CD4-positive, alpha-beta T cell treated with Interleukin-15 for 1 hour (primary cell): ENCODE measurements at places on chromosomes 3 and 15.
A peak's percentile ranks its signal among the peaks of the same experiment; 100 is the strongest.

GRCh38 chr15:78242128-78242527 is 7.8 kb upstream of the ACSBG1 start:
- DNase-seq, result no peak

DNA sequence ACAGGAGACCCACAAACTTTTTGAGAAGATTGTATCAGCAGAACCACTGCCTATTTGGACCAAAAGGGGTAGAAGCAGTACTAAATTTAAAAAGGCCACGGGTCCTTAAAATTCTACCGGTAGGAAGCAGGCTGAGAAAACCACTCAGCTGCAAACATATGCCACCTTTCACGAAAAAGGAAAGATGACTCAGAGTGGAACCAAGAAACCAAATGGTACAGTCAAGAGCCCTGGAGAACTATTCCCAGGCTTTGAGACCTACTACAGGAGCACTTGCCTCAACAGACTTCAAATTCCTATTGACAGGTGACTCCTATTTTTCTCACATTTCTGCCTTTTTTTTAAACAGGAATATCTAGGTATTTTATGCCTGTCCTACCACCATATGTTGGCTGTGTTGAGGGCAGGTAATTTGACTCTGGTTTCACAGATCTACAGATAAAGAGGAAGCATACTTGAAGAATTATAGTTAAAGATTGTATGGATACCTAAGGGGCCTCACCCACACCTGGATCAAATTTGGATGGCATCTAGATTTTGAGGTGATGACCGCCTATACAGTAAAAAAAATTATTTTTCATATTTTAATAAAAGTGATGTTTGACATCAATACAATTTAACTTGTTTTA is 10.1 kb downstream of the GOLIM4 start:
- no peak for DNase-seq

- DNase-seq, result no peak
Measured at GRCh38 chr3:55426486-55426885, 60.6 kb downstream of the WNT5A start.

GRCh38 chr3:98325055-98325454 is 28.6 kb upstream of the OR5K4 start:
- DNase-seq, result no peak

DNA sequence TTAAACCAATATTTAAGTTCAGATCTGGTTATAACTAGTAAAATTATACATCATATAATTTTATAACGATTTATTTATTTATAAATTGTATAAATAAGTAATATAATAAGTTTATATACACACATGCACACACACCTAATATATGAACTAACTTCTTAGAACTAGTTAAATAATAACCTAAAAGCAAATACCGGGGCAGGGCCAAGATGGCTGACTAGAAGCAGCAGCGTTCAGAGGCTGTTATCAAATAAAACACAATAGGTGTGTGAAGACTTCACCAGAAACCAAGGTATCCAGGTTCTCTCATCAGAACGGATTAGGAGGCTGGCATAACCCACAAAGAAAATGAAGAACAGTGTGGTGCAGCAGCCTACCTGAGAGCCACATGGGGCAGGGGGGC is 653.6 kb upstream of the CBLB start:
- DNase-seq, result no peak

DNA sequence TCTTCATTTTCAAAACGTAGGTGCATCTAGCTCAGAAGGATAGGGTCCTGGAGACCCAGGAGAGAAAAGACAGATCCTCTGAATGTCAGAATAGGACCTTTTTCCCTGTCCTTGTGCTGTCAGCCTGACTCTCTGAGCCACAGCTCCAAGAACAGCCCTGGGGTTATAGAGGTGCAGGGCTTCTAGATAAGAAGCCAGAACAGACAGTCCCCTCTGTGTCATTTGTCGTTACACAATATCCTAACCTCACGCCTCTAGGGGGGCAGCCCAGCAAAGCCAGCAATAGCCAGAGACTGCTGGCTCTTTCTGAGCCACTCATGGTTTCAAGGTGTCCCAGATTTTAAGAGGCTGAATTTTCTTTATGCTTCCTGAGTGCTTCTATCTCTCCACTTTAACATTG is 153.2 kb upstream of the THBS1 start:
- no peak for DNase-seq

DNA sequence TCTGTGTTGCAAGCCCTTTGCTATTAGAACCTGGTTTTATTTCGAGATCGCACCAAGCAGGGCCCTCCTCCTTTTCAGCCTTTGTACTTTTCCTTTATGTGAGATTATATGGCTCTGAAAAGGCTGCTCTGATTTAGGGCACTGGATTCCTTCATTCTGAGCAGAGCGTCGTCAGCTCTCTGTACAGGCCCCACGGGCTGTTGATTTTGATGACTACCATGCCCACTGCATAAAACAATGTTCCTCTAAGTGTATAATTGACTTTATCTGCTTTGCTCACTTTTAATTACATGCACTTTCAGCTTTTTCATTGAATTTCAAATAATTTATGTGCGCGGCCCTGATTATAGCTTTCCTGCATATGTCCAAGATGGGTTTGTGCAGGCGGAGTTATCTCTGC is 4.4 kb upstream of the PSMD6 start:
- DNase-seq, result no peak

- peak; percentile 21 for DNase-seq
Measured at GRCh38 chr3:108489776-108490175, 20.6 kb downstream of the MYH15 start.

- DNase-seq, result no peak
Measured at GRCh38 chr3:180467177-180467576, 134.8 kb upstream of the TTC14 start.

DNA sequence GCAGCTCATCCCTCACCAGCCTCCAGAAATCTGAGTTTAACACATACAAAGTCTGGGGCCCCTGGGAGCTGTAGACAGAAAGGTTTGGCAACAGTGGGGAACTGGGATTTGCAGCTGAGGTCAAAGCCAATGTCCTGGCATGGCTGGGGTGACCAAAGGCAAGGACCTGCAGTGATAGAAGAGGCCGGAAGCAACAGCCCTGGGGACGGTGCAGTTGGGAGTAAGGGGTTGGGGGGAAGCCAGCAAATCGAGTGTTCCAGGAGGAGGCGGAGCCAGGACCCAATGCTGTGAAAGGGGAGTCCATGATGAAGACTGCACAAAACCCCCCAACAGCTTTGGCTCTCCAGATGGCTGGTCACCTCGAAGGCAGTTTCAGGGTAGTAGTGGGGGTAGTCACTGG is 74.1 kb upstream of the SPATA12 start:
- DNase-seq, result no peak

- DNase-seq, result no peak
Measured at GRCh38 chr3:133894353-133895207, 1.1 kb downstream of the RAB6B start.

DNA sequence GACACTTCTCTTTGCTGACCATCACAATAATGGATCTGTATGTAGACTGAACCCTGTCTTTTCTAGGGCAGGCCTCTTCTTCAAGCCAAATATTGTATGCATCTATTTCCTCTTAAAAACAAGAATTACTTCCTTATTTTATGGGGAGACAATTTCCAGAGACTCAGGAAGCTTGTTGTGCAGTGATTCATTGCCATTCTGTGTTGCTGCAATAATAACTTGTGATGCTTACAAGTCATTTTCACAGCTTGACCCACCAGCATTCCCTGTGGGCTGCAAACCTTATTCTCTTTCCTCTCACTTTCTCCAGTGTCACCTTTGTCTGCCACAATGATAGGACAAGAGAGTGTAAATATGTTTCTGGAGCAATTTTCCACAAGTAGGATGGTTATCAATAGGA is 276.7 kb upstream of the SGO1 start:
- no peak for DNase-seq

GRCh38 chr3:169147238-169148008 is 516.1 kb downstream of the MECOM start:
- DNase-seq, result no peak

- DNase-seq, result peak; percentile 89
Measured at GRCh38 chr15:90838139-90838538, 30.2 kb upstream of the FURIN start.

DNA sequence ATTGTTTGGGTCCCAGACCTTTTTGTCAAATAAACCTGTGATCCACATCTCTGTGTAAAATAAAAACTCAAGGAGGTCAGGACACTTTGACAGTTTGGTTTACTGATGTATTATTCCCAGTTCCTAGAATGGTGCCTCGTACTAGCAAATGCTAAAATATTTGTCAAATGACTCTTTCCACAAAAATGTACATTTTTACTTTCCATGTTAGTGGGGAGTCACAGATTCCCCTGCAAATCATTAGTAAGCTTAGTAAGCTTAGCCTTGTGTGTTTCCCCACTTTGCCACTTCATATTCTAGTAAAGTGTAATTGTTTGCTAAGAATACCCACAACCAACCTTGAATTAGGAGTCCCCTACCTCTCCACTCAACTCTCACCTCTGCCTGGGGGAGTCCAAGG is 2.4 kb upstream of the MAGI1 start:
- no peak for DNase-seq

DNA sequence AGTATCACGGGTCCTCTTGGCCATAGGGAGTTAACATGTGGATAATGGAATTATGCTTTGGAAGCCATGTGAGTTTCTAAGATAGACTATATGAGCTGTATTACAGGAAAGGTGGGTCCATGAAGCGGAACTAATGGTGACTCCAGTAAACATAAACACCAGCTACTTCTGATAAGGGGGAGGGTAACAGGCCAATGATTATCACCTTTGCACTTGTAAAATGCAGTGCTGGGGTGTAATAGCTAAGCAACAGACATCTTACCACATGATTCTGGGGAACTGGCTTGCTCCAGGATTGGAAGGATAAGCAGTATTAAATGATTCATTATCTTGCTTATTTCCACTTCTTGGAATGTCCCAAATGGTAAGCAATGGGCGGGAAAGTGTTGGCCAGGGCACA is 61.4 kb upstream of the CD47 start:
- DNase-seq, result no peak

GRCh38 chr3:183275418-183275817 is 22.4 kb downstream of the B3GNT5 start:
- DNase-seq, result no peak

- DNase-seq, result no peak
Measured at GRCh38 chr15:51160484-51160883, 65.8 kb upstream of the TNFAIP8L3 start.

DNA sequence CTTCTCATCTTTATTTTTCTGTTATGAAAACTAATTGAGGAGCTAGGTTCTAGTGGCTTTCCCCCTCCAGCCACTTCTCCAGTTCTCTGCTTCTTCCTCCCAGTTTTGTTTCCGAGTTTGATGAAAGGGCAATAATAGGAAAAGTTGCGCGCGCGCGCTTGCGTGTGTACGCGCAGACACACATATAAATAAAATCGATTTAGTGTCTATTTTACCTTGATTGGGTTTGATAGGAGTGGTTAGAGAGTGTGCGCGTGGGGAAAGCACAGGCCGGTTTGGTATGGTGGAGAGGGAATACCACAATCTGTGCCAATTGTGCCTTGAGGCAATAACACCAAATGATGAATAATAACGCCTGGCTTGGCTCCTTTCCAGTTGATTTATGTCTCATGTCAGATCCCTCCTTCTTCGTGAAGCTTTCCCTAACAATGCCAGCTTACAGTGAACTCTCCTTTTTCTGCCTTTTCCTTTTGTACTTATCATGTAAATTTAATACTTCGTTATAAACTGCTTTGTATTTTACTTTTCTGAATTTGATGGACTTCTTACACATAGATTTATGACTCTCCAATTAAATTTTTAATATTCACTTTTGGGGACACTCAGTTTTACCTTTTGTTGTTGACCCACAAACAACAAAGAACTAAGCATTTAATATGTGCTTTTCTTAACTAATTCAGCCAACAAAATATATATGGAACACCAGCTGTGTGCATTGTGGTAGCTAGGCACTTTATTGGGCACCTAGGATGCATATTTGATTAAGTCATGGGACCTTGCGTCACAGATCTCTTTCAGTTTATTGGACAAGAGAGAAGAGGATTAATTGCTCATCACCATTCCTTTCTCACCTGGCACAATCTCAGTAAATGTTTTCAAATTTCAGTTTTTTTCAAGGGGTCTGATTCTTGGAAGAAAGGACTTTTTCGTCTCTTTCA is 1.7 kb downstream of the TIPARP start:
- peak; percentile 24 for DNase-seq

DNA sequence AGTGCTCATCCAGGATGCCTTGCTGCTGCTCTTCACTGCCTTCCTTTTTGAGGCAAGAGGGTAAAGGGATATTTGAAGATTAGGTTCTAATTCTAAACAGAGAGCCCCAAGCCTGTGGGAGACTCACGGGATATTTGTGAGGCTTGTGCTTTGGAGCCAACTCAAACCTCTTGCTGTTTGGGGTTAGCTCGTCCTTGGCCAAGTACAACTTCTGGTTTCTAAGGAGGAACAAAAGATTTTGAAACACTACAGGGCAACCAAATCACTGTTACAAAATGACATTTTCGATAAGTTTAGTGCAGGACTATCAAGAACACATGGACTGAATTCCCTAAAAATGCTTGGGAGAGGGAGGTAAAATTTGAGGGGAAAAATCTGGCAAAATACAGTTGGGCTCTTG is 190.2 kb downstream of the RORA start:
- DNase-seq, result no peak

DNA sequence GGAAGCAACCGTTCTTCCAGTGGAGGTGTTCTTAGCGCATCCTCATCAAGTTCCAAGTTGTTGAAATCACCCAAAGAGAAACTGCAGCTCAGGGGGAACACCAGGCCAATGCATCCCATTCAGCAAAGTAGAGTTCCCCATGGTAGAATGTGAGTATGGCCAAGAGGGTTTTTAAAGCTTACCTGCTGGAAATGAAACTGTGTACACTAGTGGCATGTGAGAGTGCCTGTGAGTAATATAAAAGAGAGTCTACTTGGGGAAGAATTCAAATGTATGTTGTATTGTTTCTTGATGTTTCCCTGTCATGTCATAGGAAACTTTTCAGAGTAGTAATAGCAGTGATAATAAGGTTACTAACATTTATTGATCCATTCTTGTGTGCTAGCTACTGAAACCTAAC is 43.3 kb downstream of the PSMD6 start:
- DNase-seq, result no peak

DNA sequence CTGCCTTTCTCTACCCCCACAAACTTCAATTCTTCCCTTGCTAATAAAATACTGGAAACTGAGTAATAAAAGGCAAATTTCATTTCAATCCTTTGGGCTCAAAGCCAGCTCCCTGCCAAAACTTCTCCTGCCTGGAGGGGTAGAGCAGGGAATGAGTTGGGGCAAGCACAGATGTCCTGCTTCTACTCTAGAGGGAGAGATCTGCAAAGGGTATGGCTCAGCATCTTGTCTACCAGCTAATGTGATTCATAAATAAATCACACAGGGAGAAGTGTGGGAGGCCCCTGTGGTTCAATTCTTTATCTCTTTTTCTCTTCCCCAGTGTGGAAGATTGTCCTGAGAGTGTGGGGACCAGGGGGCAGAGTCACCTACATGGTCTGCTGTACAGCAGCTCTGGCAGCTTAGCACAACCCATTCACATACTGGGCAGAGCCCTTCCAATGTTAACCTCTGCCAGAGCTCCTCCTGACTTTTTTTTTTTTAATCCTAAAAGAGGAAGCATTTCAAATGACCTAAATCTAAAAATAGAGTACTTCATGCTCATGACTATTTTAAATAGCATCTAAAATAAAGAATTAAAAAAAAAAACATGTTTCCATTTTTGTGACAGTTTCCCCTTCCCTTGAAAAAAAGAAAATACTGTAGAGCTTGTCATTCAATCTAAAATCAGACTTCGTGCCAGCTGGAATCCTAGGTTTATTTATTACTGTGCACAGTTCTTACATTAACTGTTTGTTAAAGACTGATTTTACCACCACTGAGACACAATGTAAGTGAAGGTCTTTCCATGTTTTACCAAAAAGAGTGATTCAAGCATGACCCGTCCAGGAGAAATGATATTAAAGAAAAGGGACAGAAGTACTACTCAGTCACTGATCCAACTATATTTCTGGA is 1083.7 kb upstream of the CFAP20DC start:
- DNase-seq, result no peak

- no peak for DNase-seq
Measured at GRCh38 chr15:25717457-25718168, 145.5 kb downstream of the ATP10A start.
